ENCODE measurements at places on chromosomes 1 and 21.

- DNase-seq, result no peak
Measured at GRCh38 chr1:168466714-168467131, 77.1 kb downstream of the XCL2 start.

GRCh38 chr1:25727635-25728286, 72.2 kb upstream of the SELENON start:
- no peak for DNase-seq

DNA sequence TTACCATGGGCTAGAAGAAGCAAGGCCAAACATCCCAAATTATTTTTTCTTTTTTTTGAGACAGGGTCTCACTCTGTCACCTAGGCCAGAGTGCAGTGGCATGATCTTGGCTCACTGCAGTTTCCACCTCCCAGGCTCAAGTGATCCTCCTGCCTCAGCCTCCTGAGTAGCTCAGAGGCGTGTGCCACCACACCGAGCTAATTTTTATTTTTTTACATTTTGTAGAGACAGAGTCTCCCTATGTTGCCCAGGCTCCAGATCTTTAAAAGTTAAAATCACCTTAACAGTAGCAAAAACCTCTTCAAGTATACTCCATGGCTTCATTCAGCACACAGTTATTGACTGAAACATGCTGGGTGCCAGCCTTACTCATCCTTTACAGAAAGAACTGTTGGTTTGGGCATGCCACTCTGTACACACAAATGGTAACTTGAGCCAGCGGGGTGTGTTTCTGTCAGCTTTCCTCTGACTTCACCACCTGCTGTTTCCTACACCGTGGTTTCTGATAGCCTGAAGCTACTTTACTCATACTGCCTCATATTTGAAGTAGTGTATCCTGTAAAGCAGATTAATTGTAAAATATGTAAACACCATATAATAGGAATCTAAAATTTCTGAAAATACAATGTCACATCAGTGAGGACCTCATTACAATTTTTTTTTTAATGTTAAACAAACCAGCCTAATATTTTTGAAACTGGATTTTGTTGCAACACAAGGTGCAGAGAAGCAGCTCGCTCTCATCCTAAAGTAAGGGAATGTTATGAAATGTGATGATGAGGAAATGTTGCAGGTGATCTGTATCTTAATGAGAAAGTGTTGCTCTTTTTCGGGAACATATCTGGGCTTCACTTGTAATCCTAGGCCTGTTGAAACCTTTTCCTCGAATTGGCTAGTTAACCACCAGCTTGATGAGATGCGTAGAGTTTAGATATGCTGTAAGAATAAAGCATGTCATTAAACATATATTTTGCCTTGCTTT, 113.9 kb downstream of the ATP5PO start:
- DNase-seq, result peak; percentile 44

GRCh38 chr1:98277118-98277517, 356.3 kb upstream of the DPYD start:
- peak; percentile 40 for DNase-seq

GRCh38 chr1:216248628-216249027, 174.6 kb downstream of the USH2A start:
- no peak for DNase-seq

GRCh38 chr1:212621949-212622305, 13.4 kb downstream of the ATF3 start:
- no peak for DNase-seq

GRCh38 chr1:97803026-97803425, 117.8 kb downstream of the DPYD start:
- no peak for DNase-seq

GRCh38 chr21:34983680-34984086, 65.4 kb downstream of the RUNX1 start:
- DNase-seq, result no peak

DNA sequence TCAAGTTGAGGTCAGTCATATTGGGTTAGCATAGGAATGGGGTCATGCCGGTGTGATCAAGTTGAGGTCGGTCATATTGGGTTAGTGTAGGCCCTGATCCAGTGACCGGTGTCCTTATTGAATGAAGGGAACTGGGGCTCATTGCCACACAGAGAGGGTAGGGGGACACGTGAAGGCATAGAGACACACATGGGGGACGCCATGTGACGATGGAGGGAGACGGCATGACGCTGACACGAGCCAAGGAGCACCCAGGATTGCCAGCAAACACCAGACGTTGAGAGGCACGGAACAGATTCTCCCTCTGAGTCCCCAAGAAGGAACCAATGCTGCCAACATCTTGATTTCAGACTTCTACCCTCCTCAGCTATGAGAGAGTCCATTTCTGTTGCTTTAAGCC, 136.9 kb upstream of the ZBTB40 start:
- DNase-seq, result no peak

DNA sequence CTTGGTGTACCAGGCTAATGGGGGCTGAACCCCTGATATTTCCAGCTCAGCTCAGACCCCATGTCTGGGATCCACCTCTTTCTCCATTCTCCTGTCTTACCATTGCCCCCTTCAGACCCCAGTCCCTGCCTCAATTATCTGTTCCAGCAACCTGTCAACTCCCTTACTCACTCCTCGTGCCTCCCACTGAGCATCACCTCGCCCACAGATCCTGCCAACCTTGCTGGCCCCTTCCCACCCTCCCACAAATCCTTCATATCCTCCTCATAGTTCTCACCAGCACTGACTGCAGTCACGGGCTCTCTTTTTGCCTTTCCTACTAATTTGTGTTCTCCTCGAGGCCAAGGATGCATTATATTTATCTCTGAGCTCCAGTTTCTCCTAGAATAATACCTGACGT, 62.9 kb downstream of the TMEM53 start:
- no peak for DNase-seq

DNA sequence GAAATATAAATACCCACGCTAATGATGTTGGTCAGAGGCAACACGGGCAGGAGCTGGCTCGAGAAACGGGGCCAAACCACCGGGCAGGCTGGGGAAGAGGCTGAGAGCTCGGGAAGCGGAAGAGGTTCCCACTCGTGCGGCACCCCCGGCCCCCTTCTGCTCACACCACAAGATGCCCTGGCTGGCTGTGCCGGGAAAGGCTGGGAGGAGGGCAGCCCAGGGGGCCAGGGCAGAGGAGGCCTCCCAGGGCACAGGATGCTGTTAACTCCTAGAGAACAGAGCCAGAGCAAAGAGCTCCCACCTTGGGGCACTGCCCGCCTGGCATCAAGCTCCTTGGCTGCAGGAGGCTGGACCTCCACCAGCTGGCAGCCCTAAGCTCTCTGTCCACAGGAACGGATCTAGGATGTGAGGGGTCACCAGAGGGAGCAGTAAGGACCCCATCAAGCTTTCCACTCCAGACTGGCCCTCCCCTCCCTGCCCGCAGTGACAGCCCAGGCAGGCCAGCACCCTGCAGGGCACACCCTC, 44.8 kb downstream of the CASZ1 start:
- DNase-seq, result no peak

DNA sequence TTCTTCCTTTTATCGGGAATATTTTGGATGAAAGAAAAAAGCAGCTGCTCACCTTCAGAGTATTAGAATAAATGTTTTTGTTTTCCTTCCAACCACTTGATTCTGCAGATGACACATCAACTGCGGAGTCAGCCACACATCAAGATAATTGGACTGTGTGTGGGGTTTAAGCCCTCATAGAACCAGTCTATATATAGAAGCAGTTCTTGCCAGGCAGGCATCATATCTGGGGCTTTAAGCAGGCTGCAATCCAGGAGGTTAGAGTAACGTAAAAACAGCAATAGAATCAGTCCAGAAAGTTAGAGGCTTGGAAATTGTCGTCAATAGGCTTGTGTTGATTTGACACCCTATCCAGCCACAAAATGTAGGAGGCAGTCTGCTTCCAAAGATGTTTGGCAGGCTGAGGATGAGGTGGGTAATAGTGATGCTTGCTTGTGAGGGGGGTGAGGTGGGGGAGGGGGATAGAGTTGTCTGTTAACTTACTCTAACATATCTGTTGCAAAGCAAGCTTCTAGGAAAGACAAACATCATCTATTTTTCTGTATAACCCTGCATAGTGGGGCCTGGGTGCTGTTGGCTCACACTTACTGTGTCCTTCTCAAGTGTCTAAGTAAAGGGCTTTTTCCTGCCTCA, 64.8 kb downstream of the PEX14 start:
- no peak for DNase-seq

GRCh38 chr1:200258447-200259375, 151.1 kb downstream of the ZNF281 start:
- DNase-seq, result no peak

GRCh38 chr1:226650236-226650841, 88.7 kb downstream of the ITPKB start:
- no peak for DNase-seq

DNA sequence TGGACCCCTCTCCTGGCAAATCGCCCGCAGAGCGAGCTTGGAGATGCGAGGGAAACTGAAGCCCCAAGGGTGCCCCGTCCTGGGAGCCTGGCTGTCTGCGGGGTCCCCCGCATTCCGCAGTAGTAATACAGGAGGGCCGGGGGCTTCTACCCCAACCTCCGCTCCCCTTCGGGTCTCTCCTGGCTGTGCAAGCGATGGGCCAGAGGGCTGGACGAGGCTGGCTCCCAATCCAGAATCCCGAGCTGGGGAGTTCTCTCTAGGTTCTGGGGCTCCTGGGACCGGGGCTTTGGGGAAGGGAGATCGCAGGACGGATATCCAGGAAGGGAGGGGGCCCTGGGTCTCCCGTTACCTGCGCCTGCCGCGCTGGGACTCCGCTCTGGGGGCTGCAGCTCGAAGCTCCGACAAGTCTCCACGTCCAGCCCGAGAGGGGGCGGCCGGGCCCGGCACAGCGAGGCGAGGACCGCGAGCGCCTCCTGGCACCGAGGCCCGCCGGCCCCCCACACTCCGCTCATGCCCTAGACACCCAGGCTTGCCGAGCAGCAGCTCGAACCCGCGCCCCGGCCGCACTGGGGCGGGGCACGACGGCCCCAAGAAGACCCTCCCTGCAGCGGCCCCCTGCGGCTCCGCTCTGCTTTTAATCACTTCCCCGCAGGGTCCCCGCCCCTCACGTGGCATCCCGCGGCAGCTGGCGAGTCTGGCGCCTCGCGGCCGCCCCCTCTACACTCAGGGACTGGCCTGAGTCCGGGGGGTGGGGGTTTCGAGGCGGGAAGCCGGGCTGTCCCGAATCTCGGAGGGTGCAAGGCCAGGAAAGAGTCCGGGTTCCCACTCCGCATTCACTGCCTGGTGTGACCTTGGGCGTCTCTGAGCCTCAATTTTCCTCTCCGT, at the start of gene SYT6:
TSS of gene SYT6 (minus strand) at position 609 of the 885 bp plus-strand sequence. CDS start at position 512, 97 bp downstream.
- no peak for DNase-seq

DNA sequence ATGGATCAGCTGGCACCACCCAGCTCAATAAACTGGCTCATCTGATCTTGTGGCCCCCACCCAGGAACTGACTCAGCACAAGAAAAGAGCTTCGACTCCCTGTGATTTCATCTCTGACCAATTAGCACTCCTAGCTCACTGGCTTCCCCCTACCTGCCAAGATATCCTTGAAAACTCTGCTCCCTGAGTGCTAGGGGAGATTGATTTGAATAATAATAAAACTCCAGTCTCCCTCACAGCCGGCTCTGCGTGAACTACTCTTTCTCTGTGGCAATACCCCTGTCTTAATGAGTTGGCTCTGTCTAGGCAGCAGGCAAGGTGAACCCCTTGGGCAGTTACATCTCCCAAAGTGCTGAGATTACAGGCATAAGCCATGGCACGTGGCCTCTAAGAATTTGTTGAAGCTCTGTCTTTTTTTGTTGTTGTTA, 11.8 kb upstream of the RHBDL2 start:
- DNase-seq, result no peak

GRCh38 chr1:211932231-211932932, 101.8 kb upstream of the LPGAT1 start:
- no peak for DNase-seq

DNA sequence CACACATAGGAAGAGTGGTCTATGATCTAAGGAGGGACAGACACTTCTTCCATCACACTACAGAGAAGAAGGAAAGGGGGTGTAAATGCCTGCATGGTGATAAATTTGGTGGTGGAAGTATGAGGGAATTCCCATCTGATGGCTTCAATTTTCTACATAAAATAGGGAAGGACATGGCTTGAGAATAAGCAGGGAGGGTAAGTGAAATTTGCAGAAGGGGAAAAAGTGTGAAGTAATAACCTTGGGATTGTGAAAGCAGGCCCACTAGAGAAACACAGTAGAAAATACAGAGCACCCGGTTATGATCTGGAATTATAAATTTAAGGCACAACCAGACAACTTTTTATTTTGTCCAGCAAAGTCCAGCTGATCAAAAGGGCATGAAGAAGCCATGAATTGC, 22.7 kb upstream of the HIVEP3 start:
- no peak for DNase-seq

GRCh38 chr21:44354001-44354405, 582 bp downstream of the TRPM2 start:
- no peak for DNase-seq

GRCh38 chr1:241020851-241021697, 335.9 kb downstream of the RGS7 start:
- no peak for DNase-seq

- peak; percentile 93 for DNase-seq
Measured at GRCh38 chr1:86788300-86789206, 84.2 kb downstream of the SH3GLB1 start.

- no peak for DNase-seq
Measured at GRCh38 chr1:233107130-233107660, 156.8 kb downstream of the NTPCR start.

- no peak for DNase-seq
Measured at GRCh38 chr1:157089789-157090188, 9.8 kb downstream of the ETV3L start.

DNA sequence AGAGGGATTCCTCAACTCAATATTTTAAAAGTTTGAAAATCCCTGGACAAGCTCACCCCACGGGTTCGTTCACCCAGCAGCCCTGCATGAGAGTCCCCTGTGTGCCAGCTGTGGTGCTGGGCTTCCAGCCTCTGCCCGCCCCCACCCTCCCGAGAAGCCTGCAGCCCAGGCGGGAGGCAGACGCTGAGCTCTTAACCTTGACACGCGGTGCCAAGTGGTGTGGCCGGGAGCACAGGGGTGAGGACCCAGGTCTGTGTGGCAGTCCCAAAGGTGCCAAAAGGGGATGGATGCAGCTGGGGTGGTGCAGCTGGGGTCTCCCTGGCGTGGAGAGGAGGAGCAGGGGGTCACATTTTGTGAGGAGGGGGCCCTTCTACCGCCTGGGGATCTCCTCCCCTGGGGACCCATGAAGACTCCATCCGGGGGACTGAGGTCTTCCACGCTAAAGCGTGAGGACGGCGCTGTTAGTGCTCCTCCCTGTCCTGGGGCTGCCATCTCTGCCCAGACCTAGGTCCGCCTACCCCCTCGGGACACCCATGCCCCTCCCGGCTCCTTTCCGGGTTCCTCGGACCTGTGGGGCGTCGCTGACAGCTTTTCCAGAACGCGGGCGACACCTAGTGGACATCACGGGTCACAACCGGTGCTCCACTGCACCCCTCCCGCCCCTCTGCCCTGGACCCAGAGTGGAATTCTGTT, 12.9 kb downstream of the PLA2G2F start:
- peak; percentile 13 for DNase-seq

DNA sequence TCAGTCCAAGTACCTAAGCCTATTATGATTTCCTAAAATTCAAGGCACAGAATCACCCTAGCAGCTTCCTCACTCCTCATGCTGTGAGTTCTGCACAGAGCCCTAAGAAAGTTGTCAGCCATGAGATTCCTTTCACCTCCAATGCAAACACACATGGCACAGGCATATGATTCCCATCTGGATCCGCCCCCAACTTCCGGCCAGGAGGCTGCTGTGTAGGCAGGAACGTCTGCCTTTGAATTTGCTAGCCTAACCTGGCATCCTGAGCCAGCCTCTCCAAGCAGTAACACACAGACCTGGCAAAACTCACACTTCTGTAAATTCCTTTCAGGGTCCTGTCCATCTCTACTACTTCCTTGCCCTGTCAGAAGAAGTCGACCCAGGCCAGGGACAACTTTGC, 521.1 kb upstream of the BEND5 start:
- DNase-seq, result no peak

GRCh38 chr1:208024406-208024805, 113.5 kb upstream of the CD34 start:
- no peak for DNase-seq
